ENCODE measurements at places on chromosomes 16 and 17. TPM values are rescaled to one million over a fixed set of nuclear protein-coding genes. Genes with fewer than 3 reads are reported as not detected.

DNA sequence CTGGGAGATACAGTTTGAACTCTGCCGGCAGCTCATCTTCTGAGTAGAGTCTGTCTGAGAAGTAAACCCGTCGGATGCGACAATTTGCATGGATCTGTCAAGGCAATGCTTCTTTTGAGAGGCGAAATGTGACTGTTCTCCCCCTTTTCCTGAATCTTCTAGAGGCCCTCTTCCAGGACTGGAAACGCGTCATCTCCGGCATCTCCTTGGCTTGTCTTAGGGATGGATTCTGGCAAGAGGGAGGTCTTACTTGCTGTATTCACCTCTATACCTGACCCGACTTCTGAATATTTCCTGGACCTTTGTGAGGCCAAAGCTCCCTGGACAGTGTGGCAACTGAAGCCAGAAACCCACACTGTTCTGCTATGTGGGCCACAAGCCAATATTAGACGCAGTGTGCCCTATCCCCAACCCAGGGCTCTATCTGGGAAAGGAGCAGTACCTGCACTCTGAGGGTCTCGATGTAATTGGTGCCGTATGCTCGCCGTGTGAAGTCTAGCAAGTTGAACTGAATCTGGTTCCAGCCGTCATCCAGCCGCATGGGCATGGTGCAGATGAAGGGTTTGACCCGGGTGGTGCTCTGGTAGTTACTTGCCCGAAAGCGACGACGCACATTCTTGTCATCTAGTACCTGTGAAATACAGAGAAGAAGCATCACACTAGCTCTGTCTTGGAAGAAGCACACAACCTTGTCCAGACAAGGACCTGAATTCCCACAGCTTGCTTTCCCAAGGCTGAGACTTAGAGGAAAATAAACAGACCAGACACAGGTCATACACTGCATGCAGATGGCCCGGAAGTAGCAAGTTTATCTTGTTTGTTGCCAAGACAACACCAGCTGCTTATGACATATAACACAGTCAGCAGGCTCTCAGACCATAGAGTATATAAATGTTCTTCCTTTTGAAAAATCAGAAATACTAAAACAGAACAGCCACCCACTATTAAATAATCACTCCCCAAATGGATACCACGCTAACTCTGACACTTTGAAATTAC lies 14.1 kb downstream of the CFAP20 start:
- peaks cover 44% of the 10 kb centered on the region for H3K36me3 ChIP-seq
- no peak overlapping the region for H3K27ac ChIP-seq
- no peak for DNase-seq

DNA sequence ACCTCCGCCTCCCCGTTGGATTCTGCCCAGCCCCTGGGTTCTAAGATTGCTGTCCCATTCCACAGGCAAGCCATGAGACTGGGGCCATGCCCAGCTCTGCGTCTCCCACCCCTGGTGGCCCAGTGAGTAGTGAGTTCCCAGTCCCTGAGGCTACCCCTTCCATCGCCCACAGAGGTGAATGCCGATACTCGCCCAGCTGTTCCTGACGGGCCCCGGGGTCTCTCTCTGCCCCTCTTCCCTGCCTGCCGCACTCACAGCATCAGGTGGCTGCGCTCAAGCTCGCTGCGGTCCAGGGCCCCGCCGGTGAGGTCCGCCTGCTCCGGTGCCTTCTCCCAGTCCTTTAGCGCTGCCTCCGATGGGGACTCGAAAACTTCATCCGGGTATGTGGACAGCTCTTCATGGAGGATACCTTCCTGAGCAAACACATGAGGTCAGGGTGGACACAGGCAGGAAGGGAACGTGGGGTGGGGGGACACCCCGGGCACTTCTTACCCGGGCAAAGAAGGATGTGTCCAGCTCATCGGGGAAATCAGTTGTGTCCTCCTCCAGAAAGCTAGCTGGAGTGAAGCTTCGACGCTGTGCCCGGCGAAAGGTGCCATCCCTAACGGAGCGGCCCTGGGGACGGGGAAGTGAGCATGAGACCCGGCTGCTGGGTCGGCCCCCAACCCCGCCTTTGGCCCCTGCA lies 8.8 kb downstream of the SNRNP25 start:
- H3K27me3 ChIP-seq = no peaks in the 10 kb centered on the region
- H3K36me3 ChIP-seq = peaks cover 34% of the 10 kb centered on the region
- H3K4me3 ChIP-seq = no peak overlapping the region
- H3K27ac ChIP-seq = no peak overlapping the region

- H3K27ac ChIP-seq = no peak overlapping the region
- H3K36me3 ChIP-seq = no peaks in the 10 kb centered on the region
- H3K27me3 ChIP-seq = no peaks in the 10 kb centered on the region
- no peak for DNase-seq
- no peak overlapping the region for H3K4me3 ChIP-seq
Measured at GRCh38 chr17:79132271-79133064, 57.8 kb downstream of the ENGASE start.

- no peak for DNase-seq
- no peak overlapping the region for H3K4me3 ChIP-seq
- H3K36me3 ChIP-seq = no peaks in the 10 kb centered on the region
- no peaks in the 10 kb centered on the region for H3K27me3 ChIP-seq
- no peak overlapping the region for H3K27ac ChIP-seq
Measured at GRCh38 chr17:55768936-55769624, 18.2 kb downstream of the PCTP start.

Gene SECTM1
- total RNA-seq = 0.22 TPM

DNA sequence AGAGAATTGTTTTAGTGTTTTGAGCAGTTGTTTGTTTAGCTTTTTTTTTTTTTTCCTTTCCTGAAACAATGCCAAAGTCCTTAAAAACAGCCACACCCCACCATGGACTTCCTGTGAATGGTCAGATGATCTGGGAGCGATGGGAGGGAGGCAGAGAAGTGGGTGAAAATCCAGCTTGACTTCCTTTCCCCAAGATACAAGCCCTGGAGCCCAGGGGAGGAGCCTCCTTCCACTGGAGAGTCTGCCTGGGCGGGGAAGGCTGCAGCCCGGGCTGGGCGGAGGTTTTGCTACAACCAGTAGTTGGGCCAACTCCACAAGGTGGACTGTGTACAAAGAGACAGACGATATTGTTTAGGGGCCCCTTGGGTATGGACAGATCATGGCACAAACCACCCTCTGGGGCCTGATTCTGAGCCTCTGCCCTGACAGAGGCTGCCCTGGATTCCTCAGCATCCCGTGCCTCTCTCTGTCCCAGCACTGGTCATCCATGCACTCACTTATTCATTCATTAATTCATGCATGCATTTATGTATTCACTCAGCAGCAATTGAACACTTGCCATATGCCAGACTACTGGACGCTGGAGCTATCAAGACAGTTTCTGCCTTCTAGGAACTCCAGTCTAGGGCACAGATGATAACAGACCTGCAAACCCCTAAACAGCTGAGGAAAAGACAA lies 29.8 kb downstream of the WSB1 start:
- H3K4me3 ChIP-seq = no peak overlapping the region
- H3K27me3 ChIP-seq = no peaks in the 10 kb centered on the region
- peaks cover 11% of the 10 kb centered on the region for H3K4me1 ChIP-seq
- DNase-seq = no peak

- 0 out of 2 replicates have a peak, but pooled peaks cover 3% of the 10 kb centered on the region for H3K4me1 ChIP-seq
- H3K27ac ChIP-seq = no peak overlapping the region
- no peak for DNase-seq
- H3K27me3 ChIP-seq = no peaks in the 10 kb centered on the region
- H3K4me3 ChIP-seq = no peak overlapping the region
Measured at GRCh38 chr16:1320097-1320496, 10.7 kb downstream of the UBE2I start.

Gene HBA2
- total RNA-seq = 2.4 TPM
